ENCODE measurements at places on chromosomes 3 and 15.

GRCh38 chr3:108006077-108006771, 84.6 kb downstream of the CD47 start:
- DNase-seq = no peak

GRCh38 chr3:50655009-50655830, 19.5 kb upstream of the DOCK3 start:
- DNase-seq = no peak

DNA sequence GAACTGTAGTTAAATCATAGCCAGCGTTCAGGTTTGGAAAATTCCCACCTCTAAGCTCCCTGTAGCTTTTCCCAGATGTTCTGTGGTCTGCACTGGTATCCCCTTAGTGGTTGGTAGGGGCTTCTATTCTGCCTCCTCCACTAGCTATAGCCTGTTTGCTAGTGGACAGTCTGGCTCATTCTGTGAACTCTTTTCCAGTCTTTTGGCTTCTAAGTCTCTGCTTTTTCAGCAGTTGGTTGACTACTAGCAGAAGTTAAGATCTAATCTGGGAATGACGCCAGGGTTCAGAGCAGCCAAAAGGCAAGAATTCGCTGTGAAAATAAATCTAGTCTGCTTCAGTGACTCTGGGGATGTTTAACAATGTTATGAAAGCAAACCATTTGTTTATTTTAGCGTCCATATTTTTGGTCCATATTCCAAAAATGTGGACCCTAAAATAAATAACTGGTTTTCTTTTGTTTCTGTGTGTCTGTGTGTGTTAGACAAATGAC, 73.7 kb upstream of the WDR72 start:
- DNase-seq = no peak

- DNase-seq = peak; percentile 41
Observed at GRCh38 chr3:127628788-127629466, at the start of gene PODXL2. PODXL2 (plus strand) TSS chr3:127629185; CDS start chr3:127629220, 35 bp downstream.

DNA sequence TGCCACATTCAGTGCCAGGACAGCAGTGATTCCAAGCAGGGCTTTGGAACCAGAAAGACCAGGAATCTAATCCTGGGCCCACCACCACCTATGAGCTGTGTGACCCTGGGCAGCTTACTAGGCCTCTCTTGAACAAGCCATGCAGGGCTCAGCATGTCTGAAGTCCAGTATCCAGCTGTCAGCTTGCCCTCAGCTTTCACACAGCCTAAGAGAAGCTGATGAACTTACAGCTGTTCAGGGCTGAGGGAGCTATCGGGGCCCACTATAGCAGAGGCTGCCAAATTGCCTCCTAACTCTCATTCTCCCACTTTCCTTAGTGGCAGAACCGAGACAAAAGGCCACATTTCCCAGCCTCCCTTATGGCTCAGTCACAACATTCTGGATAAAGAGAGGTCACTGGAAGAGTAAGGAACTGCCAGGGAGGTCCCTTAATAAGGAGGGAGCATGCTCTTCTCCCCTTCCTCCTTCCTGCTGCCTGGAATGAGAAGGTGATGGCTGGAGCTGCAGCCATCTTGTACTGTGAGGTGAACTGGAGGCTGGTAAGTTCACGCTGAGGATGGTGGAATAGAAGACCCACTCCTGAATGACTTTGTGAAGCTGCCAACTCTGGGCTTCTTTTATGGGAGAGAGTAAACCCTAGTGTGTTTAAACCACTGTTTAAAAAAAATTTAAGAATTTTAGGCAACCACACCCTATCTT, 34.5 kb downstream of the FEM1B start:
- no peak for DNase-seq

GRCh38 chr3:45792516-45793172, 3.7 kb downstream of the SLC6A20 start:
- no peak for DNase-seq

DNA sequence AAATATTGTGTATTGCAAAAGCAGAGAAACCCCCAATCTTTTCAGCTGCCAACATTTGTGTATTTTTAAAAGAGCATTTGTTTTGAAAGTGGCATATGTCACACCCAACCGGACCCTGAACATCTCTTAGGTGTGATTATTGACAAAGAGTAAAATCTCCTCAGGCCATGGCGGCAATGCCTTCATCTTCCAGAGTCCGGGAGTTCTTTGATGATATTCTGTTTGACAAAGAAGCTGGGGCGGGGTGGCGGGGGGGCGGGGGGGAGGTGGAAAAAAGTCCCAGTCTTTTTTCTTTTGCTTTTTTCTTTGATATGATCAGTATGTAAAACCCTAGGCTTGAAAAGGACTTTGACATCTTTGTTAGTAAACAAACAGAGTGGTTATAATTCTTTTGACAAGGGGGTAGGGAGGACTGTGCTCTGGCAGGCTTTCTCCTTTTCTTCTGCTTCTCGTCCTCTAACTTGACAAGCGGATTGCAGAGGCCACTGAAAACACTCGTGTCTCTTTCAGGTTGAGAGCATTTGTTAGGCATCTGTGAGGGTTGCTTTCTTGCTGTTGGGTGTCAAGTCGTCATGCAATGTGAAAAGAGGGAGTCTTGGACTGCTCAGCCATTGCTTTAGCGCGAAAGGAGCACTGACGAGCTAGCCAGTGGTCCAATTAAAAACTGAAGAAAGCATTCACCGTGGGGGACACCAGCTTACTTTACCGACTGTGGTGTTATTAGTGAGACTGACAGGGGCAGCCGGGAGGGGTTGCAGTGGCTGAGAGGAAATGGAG, 243.2 kb downstream of the NSUN3 start:
- no peak for DNase-seq

GRCh38 chr3:42936157-42936981, 30.4 kb downstream of the ZNF662 start:
- DNase-seq = peak; percentile 24

GRCh38 chr15:69887009-69887408, 210.7 kb downstream of the TLE3 start:
- no peak for DNase-seq

- no peak for DNase-seq
Observed at GRCh38 chr15:48332642-48333034, 1.4 kb downstream of the DUT start.

DNA sequence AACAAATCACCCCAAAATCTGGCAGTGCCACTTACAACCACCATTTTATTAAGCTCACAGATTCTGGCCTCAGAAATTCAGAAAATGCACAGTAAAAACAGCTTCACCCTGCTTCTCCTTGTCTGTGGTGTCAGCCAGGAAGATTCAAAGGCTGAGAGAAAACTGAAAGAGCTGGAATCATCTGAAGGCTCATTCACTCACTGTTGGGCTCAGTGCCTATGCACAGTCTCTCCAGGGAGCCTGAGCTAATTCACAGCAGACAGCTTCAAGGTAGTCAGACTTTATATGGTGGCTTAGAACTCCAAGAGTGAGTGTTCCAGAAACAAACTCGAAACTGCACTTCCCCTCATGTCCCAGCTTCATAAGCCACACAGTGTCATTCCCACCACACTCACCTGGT, 16.5 kb upstream of the PLOD2 start:
- no peak for DNase-seq

DNA sequence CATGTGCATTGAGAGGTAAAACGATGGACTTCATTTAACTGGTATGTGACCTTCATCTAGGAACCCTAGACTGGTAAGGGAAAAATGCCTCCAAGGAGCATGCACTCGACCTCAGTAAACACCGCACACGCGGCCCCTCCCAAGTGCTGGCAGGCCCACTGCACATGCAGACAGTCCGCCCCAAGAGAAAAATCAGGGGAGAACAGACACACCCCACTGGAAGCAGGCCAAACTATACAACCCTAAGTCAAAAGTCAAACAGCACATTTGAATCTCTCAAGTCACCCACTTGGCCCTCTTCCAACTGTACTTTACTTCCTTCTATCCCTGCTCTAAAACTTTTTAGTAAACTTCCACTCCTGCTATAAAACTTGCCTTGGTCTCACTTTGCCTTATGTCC, 250.1 kb upstream of the HES1 start:
- DNase-seq = no peak

GRCh38 chr3:140568131-140568530, 109.7 kb upstream of the TRIM42 start:
- no peak for DNase-seq

DNA sequence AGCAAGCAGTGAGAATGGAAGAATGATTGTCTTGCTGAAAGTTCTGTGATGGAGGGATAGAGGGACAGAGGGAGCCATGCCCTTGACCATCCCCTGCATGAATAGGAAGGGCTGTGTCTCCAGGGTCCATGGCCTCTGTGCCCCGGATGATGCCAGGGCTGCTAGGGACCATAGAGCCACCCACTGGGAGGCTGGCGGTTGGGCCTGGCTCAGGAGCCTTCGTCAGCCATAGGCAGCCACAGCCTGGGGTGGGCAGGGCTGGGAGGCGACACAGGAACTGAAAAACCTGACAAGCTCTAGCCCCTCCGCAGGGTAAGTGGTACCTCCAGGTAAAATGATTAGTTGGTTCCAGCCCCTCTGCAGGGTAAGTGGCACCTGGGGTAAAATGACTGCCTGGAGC, 19.1 kb upstream of the LAMP3 start:
- DNase-seq = no peak

DNA sequence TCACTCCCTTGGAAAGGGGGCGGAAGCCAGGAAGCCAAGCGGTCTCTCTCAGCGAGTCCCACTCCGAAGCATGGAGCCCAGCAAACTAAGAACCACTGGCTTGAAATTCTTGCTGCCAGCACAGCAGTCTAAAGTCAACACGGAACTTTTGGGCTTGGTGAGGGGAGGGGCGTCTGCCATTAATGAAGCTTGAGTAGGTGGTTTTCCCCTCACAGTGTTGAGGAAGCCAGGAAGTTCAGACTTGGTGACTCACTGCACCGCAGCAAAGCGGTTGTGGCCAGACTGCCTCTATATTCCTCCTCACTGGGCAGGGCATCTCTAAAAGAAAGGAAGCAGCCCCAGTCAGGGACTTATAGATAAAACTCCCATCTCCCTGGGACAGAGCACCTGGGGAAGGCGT, 665.4 kb upstream of the CBLB start:
- DNase-seq = no peak

DNA sequence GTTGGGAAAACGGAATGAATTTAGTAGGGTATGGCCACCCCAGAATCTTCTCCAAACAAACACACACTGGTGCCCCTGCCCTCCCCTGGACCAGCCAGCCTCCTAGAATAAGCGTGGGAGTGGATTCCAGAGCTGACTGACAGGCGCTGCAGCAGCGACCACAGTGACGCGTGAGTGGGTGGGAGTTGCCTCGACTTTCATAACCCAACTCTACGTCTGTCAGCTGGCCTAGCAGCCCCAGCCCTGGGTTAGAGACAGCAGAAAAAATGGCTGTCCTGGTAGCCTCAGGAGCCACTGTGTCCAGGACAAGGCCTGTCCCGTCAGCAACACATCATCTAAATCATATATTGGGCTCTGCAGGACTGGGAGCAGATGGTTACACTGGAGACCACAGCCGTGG, 10.0 kb downstream of the PLA2G4B start:
- no peak for DNase-seq

GRCh38 chr3:56459719-56460118, 8.5 kb downstream of the ERC2 start:
- no peak for DNase-seq

- DNase-seq = no peak
Observed at GRCh38 chr3:10954740-10955139, 37.8 kb upstream of the SLC6A1 start.

DNA sequence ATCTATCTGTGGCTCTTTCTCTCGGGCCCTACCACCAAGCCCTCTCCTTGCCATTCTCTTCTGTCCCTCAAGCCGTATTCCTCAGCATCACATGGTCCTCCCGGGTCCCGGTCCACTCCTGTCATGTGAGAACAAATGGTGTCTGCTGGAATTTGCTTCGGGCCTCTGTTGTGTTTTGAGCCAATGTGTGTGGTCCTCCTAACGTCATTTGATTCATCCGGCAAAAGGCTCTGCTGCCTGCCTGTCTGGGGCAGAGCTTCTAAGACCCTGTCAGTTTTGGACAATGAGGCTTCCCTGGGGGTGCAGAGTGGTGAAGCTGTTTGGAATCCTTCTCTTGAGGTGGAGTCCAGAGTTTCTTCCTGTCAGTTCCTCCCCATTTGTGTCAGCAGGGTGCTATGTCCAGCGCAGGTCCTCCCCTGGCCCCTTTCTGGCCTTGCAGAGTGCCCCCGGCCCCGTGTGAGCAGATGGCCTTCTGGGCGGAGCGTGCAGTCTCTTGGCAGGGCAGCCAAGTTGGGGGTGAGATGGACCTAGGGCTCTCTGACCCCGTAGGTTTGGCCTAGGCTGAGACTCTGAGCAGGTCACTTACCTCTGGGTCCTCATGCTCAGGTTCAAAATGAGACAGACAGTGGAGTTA, 93.6 kb downstream of the APBA2 start:
- no peak for DNase-seq

DNA sequence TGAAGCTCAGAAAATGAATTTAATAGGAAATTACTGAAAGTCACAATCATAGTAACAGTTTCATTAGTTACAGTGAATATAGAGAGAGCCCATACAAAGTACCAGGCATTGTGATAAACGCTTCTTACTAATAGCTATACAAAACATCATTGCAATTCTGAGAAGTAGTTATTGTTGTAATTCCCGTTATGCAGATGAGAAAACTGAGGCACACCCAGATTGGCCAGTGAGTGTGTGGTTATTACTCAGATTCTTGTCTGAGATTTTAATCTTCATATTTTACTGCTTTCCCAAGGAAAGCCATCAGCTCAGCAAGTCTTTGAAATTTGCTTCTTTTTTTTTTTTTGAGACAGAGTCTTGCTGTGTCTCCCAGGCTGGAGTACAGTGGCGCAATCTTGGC, 14.3 kb downstream of the FLNB start:
- DNase-seq = no peak

- no peak for DNase-seq
Observed at GRCh38 chr3:193499136-193499770, 55.4 kb downstream of the ATP13A4 start.

- no peak for DNase-seq
Observed at GRCh38 chr3:120280026-120280425, 5.0 kb downstream of the GPR156 start.

GRCh38 chr3:131216330-131216729, 165.2 kb upstream of the NUDT16 start:
- DNase-seq = no peak

- DNase-seq = no peak
Observed at GRCh38 chr15:66072616-66073361, 180.8 kb downstream of the MEGF11 start.

GRCh38 chr3:129278966-129279906, 566 bp downstream of the HMCES start:
- DNase-seq = peak; percentile 5

DNA sequence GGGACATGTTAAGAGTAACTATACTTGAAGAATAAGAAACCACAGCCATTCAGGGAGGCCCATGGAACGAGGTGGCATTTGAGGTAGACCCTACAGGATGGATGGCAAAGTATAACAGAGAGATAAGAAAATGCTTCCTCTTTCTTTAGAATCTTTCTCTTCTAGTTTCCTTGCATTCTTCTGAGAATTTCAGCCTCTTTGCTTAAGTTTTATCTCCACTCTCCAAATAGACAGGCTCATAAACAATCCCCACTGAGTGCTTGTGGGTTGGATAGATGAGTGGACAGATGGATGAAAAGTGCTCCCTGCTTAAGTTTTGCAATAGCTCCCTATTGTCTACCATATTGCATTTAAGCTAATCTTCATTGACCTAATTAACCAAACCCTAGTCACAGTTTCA, 103.7 kb downstream of the MEX3B start:
- DNase-seq = no peak

All from occipital lobe (tissue), 3 donors.